C1 segment of cervical spinal cord (tissue), 14 donors: ENCODE measurements at places on chromosomes 6 and 20.

DNA sequence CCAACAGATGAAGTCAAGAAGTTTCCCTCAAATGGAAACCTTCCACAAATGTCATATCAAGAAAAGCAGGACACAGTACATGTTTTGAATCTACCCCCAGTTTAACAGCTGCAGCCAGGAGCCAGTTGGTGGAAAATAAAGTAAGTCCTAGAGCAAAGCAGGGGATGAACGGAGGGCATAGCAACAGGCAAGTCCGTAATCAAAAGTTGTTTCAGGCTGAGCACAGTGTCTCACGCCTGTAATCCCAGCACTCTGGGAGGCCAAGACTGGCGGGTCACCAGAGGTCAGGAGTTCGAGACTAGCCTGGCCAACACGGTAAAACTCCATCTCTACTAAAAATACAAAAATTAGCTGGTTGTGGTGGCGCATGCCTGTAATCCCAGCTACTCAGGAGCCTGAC lies 2.4 kb upstream of the SALL4 start:
- DNase-seq, result no peak

DNA sequence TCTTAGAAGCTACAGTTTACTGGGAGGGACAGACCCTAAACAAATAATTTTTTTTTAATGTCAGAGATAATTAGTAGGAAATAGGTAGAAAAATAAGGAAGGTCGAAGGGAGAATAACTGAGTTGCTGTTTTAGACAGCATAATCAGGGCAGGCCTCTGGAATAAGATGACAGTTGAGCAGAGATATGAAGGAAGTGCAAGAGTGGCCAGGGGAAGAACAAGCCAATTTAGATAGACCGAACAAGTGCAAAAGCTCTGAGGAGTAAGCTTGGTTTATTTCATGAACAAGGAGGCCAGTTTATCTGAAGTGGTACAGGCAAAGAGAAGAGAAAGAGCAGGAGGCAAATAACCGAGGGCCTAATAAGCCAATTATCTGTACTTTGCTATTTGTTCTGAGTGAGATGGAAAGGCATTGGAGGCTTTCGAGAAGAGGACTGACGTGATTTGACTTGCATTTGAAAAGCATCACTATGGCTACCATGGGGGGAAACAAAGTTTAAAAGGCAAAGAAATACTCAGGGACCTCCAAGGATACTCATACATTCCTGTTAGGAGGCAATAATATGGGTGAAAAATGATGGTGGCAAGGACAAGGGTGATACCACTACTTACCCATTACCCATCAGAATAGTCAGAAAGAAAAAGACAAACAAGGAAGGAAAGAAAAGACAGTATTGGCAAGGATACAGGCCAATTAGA lies 19.7 kb downstream of the PROCR start:
- no peak for DNase-seq

GRCh38 chr6:60991427-60992028 lies 1294.5 kb downstream of the KHDRBS2 start:
- DNase-seq, result no peak

DNA sequence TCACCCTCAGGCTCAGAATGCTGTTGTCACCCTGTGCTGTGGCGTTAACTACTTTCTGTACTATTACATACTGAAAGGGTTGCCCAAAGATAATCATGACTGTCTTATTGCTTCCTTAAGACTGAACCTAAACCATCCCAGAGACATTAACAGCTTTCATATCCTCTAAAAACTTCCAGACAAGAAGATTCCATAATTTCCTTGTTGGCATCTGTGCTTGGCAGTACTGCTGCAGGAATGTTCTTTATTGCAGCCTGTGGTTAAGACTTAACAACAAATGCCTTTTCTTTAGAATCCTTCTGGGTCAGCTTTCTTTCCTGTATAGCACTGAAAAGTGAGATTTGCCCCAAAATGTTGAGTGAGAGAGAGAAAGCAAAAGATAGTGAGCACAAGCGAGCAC lies 109.7 kb downstream of the GJA10 start:
- DNase-seq, result no peak

- DNase-seq, result no peak
Measured at GRCh38 chr6:118596774-118597320, 48.8 kb downstream of the PLN start.

GRCh38 chr6:24899136-24899996 lies 36.4 kb downstream of the RIPOR2 start:
- DNase-seq, result no peak

GRCh38 chr6:25388776-25389175 lies 109.6 kb downstream of the CARMIL1 start:
- no peak for DNase-seq

GRCh38 chr6:154370545-154370944 lies 13.9 kb upstream of the IPCEF1 start:
- peak; percentile 19 for DNase-seq

- DNase-seq, result no peak
Measured at GRCh38 chr6:21123507-21124436, 469.8 kb upstream of the SOX4 start.

- no peak for DNase-seq
Measured at GRCh38 chr6:158019416-158019815, 37.8 kb downstream of the SYNJ2 start.

- no peak for DNase-seq
Measured at GRCh38 chr20:5822569-5822968, 72.4 kb downstream of the SHLD1 start.

- DNase-seq, result no peak
Measured at GRCh38 chr20:41664584-41664983, 46.4 kb upstream of the CHD6 start.

- DNase-seq, result no peak
Measured at GRCh38 chr6:105566503-105566902, 163.6 kb upstream of the PREP start.

DNA sequence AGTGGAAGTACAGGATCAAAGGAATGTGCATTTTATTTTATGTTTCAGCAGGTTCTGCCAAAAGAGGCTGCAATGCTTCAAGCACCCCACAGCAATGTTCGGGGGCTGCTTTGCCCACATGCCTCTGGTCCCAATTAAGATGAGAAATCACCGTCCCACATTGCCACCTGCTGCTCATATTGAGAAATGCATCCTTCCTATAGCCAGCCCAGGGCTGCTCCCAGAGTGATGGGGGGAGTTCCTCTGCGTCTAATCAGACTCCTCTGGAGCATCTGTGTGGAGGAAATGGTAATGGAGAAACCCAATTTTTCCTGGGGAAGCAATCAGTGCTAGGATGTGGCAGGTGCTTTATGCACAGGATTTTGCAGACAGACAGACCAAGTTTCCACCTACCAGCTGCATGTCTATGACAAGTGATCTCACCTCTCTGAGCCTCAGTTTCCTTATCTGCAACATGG lies 33.7 kb downstream of the PTGIS start:
- no peak for DNase-seq

DNA sequence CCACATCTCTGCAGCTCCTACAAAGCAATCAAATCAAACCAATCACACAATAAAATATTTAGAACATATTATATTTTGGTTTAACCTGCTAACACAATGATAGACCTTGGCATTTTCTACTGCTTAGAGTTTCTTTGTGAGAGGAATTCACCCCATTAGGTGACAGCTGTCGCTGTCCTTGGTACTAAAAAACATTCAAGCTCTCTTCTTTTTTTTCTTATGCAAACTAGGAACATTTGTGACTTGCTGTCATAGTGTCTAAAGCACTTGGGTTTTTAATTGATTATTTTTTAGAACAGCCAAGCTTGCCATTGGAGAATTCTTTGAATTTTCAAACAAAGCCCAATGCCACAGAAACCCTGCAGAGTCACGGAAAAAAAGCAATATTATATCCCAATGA lies 46.4 kb downstream of the CNR1 start:
- DNase-seq, result no peak

DNA sequence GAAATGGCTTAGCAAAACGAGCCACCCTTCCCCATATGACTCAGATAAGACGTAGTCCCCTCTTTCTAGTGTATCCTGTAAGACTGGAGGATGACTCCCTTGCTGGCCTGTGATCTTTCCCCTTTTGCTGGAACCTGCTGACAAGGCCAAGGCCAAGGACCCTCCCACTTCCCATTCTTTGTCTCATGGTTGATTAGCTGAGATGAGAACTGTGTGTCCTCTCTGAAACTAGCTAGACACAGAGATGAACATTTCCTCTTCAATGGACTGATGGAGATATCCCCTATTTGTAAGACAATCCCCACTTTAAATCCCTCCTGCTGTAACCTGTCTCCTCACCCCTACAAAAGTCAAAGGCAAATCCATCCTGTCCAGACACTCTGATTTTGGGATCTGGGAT lies 33.4 kb upstream of the SCRT2 start:
- DNase-seq, result no peak

- no peak for DNase-seq
Measured at GRCh38 chr6:16018626-16019025, 110.3 kb upstream of the MYLIP start.

GRCh38 chr6:47413752-47414422 lies 63.7 kb upstream of the CD2AP start:
- DNase-seq, result no peak

DNA sequence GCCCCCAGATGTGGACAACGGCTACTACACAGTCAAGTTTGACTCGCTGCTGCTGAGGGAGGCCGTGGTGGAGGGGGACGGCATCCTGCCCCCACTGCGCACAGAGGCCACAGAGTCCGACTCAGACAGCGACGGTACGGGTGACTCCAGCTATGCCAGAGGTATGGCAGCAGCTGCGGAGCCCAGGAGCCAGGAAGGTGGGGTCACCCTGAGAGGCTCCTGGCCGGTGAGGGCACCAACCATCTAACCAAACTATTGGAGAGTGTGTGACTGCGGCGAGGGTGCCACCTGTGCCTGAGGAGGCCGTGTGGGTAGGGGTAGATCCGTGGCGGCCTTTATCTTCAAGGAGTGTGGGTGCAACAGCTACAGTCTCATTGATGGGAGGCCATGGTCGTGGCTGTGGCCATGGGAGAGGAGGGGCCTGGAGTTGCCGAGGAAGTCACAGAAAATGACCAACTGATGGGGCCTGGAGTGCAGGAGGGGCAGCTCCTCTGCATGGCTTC lies 2.8 kb upstream of the LIME1 start:
- DNase-seq, result no peak

- no peak for DNase-seq
Measured at GRCh38 chr20:8903655-8904605, 165.0 kb upstream of the PLCB4 start.

DNA sequence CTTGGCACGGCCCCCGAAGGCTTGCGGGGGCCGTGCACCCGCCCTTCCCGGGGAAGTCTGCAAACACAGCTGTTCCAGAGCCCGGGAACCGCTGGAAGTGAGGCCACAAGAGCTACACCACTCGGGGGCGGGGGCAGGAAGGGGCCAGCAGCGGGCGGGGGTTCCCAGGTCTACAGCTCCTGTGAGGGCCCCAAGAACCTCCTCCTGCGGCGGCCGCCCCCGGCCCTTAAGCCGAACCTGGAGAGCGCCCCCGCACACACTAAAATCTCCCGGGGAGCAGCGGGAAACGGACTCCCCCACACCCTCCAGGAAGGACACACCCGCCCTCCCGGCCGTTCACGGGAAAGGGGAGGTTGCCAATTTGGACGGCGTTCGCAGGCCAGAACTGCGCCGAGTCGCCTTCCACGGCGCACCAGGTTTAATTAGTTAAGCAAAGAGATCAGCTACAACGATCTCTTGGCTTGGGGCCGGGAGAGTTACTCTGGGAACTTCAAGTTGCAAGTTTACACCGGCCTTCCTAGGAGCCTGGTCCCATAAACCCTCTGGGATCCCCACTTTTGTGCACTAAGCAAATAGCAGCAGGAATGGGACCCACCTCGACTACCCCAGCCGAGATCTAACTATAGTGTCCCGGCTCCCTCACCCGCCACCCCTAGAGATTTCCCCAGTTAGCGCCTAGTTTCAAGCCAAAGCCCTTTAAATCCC lies 1.7 kb downstream of the JAG1 start:
- no peak for DNase-seq

GRCh38 chr20:54092021-54092420 lies 21.6 kb upstream of the BCAS1 start:
- no peak for DNase-seq

DNA sequence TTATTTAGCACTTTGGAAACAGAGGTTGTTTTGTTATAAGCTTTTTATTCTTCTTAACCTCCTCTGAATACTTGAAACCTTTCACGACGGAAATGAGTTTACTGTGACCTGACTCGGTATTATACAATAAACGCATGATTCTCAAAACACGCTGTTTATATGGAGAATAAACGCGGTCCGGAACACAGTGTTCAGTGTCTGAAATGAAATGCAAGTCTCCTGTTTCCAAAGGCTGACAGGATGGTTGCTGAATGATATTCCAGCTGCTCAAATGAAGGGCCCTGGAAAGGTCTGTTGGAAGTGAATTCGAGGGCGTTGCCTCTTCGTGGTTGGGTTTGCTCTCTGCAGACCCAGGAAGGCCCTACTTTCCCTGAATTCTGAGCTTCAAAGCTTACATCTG lies 83.4 kb downstream of the RSPH3 start:
- DNase-seq, result no peak

DNA sequence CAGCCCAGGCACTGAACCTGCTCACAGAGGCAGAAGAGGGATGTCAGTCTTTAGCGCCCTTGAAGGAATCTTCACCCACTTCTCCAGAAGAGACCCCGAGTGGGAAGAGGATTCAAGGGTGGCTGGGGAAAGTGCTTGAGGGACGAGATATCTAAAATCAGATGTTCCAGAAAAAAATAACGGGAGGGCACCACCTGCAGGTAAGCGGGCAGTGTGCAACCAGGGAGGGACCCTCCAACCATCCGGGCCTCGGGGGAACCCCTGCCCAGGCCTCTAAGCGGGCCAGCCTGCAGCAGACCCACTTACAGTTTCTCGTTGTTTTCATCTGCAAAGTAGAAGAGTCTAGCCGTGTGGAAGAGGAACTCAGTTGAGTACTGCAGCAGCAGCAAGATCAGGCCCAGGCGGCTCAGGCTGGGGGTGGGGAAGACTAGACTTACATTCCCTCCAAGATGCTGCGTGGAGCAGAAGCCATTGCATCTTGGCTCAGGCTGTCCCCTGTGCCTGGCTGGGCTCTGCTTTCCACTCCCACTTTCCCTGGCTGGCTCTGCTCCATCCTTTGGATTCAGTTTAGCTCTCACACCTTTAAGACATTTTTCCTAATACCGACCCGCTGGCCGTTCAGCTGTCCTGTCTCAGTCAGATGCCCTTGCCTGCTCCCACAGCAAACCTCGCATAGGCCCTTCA lies 71.0 kb downstream of the TRAM2 start:
- no peak for DNase-seq

DNA sequence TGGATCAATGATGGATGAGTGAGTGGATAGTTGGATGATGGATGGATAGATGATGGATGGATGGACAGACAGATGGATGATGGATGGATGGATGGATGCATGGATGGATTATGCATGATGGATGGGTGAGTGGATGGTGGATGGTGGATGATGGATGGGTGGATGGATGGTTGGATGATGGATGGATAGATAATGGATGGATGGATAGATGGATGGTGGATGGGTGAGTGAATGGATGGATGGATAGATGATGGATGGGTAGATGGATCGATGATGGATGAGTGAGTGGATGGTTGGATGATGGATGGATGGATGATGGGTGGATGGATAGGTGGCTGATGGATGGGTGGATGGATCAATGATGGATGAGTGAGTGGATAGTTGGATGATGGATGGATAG lies 176.0 kb downstream of the TAF4 start:
- DNase-seq, result no peak

GRCh38 chr6:142531727-142532126 lies 229.9 kb downstream of the ADGRG6 start:
- no peak for DNase-seq

GRCh38 chr6:161080263-161080970 lies 88.8 kb downstream of the MAP3K4 start:
- no peak for DNase-seq
